Kidney tubule cell (primary cell): ENCODE measurements at places on chromosomes 16 and 17.

- DNase-seq = no peak
Measured at GRCh38 chr17:36514856-36515255, 19.8 kb downstream of the MYO19 start.

GRCh38 chr17:38452719-38453118 is 24.5 kb downstream of the ARHGAP23 start:
- no peak for DNase-seq

DNA sequence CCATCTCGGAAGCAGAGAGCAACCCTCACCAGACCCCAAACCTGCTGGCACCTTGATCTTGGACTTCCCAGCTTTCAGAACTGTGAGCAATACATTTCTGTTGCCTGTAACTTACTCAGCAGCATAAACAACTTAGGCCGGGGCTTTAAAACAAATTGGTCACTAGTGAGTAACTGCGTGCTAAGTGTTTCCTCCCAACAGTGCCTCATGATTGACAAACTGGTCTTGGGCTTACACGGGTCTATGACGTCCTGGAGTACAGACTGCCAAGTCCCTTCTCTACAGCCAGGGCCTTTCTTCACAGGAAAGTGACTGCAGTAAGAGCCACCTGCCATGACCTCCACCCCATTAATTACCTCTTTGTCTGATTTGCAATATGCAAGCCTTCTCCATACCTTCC is 136.7 kb downstream of the XYLT1 start:
- peak; percentile 14 for DNase-seq

DNA sequence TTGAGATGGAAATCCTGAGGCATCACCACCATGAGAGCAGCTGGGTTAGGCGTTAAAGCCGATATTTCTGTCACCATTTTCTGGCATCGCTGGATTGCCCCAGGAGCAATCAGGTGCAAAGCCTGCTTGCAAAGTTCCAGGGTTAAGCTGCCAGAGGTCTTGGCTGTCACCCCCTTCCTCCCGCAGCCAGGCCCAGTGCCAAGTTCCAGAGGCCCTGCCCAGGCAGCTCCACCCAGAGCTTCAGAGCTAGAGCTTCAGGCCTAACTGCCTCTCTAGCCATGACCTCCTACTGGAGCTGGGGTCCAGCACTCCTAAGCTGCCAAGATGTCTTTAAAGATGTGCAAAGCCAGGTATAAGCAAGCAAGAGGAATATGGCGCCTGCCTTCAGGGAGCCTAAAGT is 8.8 kb upstream of the TMEM238L start:
- no peak for DNase-seq

DNA sequence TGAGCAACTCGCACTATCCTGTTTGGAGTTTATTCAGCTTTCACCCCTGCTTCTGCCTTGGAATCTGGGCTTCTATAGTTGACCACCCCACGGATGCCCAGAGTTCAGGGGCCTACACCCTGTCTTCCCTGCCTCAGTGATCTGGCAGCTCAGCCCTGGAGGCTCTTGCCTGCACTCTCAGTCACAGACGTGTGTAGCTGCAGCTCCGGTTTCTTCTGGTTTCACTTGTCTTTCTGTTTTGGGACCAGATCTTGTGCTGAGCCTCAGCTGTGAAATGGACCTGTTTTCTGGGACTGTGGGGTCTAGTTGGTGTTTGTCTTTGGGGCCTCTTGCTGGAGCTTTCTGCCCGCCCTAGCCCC is 5.8 kb downstream of the GPT2 start:
- no peak for DNase-seq

DNA sequence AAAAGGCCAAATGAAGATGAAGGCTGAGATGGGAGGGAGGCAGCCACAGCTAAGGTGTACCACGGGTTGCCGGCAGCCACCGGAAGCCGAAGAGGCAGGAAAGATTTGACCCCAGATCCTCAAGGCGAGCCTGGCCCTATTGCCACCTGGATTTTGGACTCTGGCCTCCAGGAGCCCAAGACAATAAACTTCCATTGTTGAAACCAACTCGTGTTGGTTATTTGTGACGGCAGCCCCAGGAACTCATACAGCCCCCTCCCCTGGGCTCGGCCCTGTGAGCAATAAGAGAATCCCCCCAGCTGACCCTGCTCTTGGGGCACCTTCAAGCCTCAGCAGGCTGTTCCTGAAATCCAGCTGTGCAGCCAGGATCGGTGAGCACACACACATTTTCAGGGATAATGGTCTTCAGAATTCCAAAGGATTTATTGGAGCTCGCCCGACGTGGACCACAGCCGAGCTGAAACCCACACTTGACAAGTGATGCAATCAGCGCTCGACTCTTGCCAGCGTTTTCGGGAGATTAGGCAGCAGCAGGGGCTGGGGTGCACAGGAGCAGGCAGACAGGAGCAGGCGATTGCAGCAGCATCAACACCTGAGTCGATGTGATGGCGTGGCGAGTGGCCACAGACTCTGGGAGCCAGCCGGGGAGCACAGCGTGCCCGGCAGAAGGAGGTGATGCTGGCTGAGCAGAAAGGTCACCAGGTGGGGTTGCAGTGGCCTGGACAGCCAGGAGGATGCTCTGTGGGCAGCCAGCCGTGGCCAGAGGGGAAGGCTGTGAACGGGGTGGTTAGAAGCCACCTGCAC is 22.4 kb upstream of the CBX4 start:
- no peak for DNase-seq

GRCh38 chr17:38428643-38429371 is 543 bp downstream of the ARHGAP23 start:
- peak; percentile 74 for DNase-seq

DNA sequence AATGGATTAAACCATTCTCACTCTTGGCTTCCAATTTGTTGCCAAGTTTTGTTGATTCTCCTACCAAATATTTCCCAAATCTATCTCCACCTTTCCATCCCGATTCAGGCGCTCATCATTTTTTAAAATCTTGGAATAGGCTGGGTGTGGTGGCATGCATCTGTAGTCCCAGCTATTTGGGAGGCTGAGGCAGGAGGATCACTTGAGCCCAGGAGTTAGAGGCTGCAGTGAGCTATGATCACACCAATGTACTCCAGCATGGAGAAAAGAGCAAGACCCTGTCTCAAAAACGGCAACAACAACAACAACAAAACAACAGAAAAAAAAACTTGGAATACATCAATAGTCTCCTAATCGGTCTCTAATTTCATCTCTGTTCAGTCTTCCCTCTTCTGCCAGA is 902 bp upstream of the NKIRAS2 start:
- no peak for DNase-seq

GRCh38 chr17:63613663-63614062 is 8.6 kb upstream of the MAP3K3 start:
- DNase-seq = no peak

DNA sequence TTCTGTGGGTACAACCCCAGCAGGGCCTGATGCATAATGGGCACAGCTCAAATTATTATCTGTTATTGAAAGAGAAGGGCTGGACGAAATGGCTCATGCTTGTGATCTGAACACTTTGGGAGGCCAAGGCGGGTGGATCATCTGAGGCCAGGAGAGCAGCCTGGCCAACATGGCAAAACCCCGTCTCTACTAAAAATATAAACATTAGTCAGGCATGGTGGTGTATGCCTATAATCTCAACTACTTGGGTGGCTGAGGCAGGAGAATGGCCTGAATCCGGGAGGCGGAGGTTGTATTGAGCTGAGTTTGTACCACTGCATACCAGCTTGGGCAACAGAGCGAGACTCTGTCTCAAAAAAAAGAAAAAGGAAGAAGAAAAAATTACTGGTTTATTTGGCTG is 100.7 kb downstream of the ABCC1 start:
- DNase-seq = no peak

GRCh38 chr17:34347063-34347462 is 9.2 kb upstream of the CCL13 start:
- no peak for DNase-seq

GRCh38 chr17:46911311-46911710 is 11.6 kb upstream of the GOSR2 start:
- no peak for DNase-seq

- no peak for DNase-seq
Measured at GRCh38 chr16:2713985-2714774, 5.8 kb downstream of the PRSS27 start.

DNA sequence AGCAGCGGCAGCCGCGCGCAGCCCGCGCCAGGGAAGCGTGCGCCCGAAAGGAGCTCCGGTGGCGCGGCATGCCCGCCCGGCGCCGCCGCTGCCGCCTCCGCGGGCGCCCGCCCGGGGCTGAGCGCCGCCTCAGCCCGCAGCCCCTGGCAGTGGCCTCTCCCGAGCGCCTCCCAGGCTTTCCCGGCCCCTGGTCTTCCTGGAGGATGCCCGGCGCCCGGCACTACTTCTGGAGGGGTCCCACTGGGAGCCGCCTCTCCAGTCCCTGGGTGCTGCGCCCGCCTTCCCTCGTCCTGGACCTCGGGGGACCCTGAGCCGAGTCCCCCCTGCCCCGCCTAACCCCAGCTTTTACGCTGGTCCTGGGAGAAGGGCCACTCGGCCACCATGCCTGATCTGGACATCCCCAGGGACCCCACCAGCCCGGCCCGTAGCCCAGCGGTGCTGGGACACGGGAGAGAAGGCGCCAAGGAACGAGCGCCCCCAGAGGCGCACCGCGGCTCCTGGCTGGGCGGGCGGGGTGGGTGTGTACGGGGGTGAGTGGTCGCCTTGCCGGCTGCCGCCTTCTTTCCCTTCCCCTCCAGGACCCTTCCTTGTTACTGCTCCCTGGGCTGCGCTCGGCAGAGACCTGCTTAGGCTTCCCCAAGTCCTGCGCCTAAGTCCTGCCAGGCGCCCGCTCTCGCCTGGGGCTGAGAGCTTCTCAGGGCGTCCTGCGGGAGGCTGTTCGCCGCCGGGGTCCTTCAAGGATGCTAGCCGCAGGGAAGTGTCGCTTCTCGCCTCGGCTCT is 704 bp downstream of the ASIC2 start:
- peak; percentile 62 for DNase-seq

GRCh38 chr17:50218071-50218759 is 16.8 kb upstream of the COL1A1 start:
- DNase-seq = no peak

DNA sequence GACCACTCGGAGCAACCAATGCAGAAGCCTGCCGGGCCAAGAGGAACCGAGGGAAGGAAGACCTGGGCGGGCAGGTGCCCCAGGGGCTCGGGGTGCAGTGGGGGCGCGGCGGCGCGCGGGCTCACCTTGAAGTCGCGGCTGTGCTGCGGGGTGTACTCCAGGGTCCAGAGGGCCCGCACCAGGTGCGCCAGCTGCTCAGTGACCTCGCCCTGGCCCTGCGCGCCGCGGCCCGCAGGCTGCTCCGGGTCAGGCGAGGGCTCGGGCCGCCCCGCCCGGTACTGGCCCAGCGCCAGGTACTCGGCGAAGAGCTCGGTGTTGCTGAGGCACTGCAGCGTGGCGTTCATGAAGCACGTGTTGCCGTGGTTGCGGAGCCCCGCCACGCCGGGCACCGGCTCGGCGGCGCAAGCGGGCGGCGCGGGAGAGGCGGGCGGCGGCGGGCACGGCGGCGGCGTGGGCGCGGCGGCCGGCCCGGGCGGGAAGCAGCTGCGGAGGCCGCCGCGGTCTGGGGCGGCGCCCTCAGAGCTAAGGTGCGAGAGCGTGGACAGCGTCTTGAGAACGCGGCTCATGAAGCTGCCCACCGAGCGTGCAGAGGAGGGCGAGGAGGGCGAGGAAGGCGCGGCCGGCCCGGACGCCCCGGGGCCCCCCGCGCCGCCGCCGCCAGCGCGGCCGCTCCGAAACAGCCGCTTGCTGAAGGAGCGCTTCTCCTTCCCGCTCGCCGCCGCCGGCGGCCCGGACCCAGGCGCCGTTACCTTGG is 562 bp downstream of the USP31 start:
- peak; percentile 76 for DNase-seq

GRCh38 chr17:71989117-71989516 is 131.7 kb upstream of the SOX9 start:
- DNase-seq = no peak

DNA sequence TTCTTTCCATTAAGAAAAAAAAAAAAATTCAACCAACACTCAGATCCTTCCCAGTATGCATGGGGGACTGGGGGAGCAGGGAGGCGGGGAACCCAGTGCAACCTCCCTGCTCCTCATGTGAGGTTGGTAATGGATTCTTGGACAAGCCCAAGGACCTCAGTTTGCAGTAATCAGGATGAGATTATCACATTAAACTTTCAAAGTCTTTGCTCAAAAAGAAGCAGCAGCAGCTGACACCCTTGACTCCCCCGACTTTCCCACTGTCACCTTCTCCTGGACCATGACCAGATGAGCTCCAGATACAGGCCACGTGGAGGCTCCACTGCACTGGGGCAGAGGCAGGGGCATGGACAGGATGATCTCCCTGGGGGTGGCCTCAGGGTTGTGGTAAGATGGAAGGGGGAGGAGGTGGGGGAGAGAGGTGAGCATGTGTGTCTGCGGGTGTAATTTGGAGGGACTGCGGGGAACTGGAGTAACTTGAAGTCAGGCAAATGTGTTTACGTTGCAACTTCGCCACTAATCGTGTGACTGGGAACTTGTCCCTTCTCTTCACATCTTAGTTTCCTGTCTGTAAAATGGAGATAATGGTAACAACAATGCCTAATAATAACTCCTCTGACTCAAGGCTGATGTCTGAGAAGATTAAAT is 19.8 kb downstream of the ZNF385C start:
- DNase-seq = no peak

DNA sequence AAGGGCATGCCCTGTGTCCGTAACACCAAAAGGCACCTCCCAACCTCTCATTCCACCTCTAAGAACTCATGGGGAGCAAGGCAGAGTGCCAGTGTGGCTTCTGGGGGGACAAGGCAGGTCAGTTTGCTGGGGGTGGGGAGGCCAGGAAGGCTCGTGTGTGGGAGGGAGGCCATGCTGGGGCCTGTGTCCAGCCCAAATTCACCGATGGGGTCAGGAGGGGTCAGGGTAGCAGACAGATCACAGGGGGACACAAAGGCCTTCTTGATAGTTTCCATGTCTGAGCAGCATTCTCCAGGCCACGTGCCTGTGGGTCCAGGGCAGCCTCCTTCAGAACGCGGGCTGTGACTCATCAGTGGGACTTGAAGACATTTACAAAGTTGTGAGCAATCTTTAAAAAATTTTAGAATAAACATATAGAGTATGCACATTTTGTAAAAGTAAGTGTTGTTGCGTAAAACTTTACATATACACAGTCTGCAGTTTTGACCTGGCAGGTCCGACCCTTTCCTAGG is 20.9 kb downstream of the SPACA3 start:
- DNase-seq = peak; percentile 63

GRCh38 chr16:74788108-74788507 is 13.5 kb upstream of the FA2H start:
- no peak for DNase-seq

- no peak for DNase-seq
Measured at GRCh38 chr17:34769049-34769448, 189.7 kb downstream of the TMEM132E start.

GRCh38 chr17:62627219-62627903 is at the start of gene MRC2:
Gene MRC2, plus strand, starts transcription at chr17:62627670. Its CDS starts 133 bp downstream, at chr17:62627803.
- peak; percentile 62 for DNase-seq

DNA sequence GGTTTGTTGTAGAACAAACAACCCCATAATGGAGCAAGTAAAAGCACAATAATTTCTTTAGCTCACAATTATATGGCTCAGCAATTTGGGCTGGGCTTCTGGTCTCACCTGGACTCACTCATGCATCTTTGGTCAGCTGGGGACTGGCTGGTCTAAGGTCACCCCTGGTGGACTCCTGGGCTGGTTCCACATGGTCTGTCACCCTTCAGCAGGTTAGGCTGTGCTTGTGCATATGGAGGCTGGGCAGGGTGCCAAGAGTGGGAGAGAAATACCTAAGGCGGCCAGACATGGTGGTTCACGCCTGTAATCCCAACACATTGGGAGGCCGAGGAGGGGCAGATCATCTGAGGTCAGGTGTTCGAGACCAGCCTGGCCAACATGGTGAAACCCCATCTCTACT is 27.0 kb upstream of the SMURF2 start:
- peak; percentile 70 for DNase-seq

GRCh38 chr17:12605222-12605621 is 60.5 kb upstream of the MYOCD start:
- no peak for DNase-seq

GRCh38 chr16:3454631-3455147 is 11.2 kb downstream of the NAA60 start:
- no peak for DNase-seq
